ENCODE measurements at places on chromosomes 1 and 21.

- DNase-seq = no peak
Observed at GRCh38 chr1:42956739-42957138, 1.9 kb downstream of the SLC2A1 start.

DNA sequence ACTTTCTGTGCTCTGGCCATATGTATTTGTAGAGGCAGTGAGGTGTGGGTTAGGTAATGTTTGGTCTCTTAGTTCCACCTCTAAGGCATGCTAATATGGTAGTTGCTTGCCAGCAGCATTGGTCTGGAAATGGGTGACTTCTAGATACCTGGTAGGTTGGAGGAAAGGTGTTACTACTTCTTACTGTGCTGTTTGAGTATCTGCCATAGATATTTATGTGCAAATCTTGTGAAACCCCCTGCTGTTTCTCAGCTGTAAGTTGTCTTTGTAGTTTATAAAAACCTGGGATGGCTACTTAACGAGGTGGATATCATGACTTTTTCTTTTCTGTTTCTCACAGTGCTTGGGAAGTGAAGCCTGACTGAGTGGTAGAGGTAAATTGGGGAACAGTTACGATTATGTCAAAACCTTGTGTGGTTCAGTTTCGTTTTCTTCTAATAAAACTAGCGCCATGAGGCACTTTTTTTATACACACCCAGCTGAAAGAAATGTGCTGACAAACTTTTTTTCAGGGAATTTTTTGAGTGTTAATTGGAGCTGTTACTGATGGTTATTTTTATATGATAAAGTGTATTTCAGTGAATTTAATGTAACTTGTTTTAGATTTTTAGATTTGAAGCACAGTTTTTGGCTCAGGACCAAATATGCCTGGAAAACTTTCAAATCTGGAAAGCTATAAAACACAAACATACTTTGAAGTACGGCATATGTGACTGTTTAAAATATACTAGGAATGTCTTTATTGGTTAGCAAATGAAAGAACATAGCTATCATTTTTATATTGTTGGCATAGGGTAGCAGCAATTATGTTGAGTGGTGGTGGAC, 42.1 kb downstream of the CAMSAP2 start:
- DNase-seq = no peak

- no peak for DNase-seq
Observed at GRCh38 chr1:178784131-178784536, 59.1 kb downstream of the RALGPS2 start.

DNA sequence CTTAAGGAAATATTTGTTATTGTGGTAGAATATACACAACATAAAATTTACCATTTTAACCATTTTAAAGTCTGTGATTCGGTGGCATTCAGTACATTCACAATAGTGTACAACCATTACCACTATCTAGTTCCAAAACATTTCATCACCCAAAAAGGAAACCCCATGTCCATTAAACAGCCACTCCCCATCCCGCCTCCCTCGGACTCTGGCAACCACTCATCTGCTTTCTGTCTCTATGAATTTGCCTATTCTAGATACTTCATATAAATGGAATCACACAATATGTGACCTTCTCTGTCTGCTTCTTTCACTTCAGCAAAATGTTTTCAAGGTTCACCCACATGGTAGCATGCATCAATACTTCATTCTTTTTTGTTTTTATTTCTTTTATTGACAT, 51.3 kb downstream of the PTP4A2 start:
- DNase-seq = no peak

DNA sequence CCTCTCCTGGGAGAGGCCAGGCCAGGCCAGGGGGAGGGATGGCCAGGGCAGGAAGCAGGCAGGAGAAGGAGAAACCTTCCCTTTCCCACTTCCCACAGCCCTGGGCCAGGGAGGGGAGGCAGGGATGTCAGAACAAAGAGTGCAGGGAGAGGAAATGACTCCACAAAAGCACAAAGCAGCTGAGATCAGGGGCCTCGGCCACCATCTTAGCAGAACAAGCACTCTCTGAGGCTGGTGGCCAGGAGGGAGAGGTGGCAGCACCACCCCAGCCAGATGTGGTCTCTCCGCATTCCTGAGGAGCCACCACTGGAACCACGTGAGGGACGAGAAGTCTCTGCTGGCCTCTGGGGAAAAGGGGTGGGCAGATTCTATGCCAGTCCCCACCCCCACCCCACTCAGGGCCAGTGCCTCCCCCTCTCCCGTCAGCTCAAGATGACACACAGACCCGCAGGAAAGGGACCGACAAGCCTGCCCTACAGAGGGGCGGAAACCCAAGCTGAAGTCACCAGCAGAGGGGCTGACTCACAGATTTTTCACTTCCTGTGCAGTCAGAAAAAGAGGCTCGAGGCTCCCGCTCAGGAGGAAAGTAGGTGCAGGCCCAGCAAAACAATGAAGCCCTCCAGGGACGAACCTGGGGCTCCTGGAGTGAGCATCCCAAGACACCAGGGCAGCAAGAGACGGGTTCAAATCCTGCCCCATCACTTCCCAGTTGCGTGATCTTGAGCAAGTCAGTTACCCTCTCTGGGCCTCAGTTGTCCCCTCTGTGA, 24.1 kb upstream of the ALDH4A1 start:
- DNase-seq = no peak

- peak; percentile 47 for DNase-seq
Observed at GRCh38 chr1:76764638-76765454, 102.4 kb upstream of the ST6GALNAC5 start.

GRCh38 chr1:92476071-92476631, 10.6 kb downstream of the GFI1 start:
- DNase-seq = no peak

DNA sequence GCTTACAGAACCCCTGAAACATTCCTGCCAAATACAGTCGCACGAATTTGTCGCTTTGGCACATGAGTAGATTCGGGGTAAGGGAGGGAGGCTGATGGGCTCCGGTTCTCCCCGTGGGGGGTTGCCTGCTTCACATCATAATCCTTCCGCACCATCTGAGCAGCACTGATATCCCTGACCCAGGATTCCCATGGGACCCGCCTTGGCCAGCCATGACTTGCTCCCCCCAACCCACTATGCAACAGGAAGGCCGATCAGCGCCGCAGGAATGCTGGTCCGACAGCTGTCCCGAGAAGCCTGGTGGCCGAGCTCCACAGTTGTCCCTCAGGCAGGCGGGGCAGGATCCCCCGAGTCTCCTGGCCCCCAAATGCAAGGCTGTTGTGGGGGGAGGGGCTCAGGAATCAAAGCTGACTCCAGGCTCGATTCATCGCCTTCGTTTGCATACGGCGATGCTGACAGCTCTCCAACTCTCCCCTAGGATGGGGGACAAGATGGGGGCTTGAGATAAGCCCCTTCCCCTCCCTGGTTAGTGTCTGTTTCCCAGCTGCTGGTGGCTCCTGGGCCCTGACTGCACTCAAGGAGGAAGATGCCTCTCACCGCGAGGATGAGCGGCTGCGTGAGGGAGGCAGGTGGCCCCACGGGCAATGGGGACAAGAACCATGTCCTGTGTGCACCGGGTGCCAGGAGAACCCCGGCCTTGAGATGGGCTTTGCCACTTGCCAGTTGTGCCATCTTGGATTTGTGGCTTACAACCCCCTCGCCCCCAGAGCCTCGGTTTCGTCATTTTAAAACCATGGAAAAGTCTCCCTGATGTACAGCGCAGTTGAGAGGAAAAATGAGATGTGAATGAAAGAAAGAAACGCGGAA, 9.3 kb downstream of the DRAXIN start:
- DNase-seq = no peak

- DNase-seq = no peak
Observed at GRCh38 chr21:21019681-21020080, 21.5 kb downstream of the NCAM2 start.

DNA sequence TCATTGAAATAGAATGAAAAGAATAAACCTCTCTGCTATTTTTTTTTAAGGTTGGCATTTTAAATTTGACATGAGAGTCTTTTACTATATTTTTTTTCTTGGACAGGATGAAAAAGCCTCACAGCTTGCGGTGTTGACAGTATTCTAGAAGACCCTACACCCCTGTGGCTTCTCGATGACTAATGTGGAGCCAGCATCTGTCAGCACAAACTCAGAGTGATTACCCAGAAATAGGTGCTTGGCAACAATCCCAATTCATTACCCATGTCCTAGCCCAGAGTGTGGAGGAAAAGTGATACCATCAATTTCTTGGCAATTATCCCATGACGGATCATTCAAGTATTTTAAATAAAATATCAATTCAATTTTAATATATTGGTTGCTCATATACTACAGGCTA, 186.8 kb upstream of the MAP1LC3C start:
- no peak for DNase-seq

- DNase-seq = no peak
Observed at GRCh38 chr1:110053552-110054428, 16.7 kb downstream of the ALX3 start.

- no peak for DNase-seq
Observed at GRCh38 chr1:92571578-92571977, 84.9 kb upstream of the GFI1 start.

- no peak for DNase-seq
Observed at GRCh38 chr1:4362314-4363044, 291.9 kb upstream of the AJAP1 start.

DNA sequence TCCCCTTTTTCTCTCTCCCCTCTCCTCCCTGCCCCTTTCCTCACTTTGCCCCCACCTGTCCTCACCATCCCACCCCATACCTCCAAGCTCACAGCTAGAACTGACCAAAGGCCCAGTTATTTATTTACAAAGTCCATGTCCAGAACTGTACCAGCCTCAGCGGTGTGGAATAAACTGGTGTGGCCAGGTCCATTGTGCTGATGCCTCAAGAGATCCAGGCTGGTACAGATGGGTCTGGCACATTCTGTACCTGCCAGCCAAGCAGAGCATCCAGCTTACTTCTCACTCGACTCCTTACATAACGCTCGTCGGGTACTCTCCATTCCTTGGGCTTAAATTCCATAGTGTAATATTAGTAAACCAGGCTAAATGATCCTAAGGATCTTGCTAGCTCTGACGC, 11.8 kb downstream of the PDZK1IP1 start:
- DNase-seq = no peak

DNA sequence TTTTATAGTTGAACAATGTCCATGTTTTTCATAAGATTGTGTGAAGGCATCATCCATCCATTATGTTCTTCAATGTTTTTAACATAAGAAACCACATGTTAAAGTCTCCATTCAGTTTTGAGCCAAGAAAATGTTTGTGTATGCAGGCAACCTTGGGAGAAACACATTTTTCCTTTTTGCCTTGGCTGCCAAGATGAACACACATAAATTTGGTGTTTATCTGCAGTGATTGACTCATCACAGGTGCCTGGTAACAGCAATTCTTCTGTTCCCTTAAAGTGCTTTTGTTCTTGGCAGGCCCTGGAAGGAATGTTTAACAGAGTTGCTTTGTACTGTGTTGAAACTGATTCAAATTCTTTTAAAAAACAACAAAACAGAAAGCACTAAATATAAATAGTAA, 709.9 kb upstream of the ADGRL4 start:
- no peak for DNase-seq

DNA sequence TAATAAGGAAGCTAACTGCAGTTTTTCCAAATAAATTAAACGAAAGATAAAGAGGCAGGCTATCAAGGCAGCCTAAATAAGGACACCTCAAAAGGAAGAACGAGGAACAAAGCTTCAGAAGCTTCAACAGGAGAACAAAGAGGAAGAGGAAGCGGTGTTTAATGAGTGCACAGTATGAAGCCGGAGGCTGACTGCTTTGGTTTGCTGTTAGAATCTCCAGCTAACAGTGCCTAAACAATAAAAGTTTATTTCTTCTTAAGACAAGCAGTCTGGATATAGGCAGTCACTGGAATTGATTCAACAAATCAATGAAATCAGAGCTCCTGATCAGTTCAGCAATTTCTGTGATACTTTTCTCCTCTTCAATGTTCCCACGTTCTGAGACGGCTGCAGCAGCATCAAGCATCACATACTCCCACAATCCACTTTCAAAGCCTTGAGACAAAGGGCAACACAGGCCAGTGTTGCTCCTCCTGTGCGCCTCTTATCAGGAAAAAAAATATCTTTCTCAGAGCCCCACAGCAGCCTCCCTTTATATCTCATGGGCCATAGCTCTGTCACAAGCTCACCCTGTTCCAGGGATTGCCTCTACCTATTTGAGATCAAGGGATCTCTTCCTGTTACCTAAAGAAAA, 365.6 kb upstream of the ST6GALNAC5 start:
- no peak for DNase-seq

DNA sequence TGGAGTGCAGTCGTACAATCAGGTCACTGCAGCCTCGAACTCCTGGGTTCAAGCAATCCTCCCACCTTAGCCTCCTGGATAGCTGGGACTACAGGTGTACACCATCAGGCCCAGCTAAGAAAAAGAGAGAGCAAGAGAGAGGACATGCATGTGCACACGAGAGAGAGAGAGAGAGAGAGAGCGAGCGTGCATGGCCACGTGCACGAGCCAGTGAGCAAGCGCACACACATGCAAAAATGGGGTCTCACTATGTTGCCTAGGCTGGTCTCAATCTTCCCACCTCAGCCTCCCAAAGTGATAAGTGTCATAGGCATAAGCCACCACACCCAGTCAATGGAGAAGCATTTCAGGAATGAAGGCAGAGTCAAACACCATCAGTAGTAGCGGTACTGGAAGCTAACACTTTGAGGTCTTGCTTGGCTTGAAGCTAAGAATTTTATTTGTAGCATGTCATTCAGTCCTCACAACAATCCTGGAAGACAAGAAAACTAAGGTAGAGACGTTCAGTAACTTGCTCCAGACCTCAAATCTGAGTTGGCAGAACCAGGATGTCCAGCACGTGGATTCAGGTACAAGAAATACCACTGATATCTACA, 14.5 kb downstream of the GNB1 start:
- no peak for DNase-seq

DNA sequence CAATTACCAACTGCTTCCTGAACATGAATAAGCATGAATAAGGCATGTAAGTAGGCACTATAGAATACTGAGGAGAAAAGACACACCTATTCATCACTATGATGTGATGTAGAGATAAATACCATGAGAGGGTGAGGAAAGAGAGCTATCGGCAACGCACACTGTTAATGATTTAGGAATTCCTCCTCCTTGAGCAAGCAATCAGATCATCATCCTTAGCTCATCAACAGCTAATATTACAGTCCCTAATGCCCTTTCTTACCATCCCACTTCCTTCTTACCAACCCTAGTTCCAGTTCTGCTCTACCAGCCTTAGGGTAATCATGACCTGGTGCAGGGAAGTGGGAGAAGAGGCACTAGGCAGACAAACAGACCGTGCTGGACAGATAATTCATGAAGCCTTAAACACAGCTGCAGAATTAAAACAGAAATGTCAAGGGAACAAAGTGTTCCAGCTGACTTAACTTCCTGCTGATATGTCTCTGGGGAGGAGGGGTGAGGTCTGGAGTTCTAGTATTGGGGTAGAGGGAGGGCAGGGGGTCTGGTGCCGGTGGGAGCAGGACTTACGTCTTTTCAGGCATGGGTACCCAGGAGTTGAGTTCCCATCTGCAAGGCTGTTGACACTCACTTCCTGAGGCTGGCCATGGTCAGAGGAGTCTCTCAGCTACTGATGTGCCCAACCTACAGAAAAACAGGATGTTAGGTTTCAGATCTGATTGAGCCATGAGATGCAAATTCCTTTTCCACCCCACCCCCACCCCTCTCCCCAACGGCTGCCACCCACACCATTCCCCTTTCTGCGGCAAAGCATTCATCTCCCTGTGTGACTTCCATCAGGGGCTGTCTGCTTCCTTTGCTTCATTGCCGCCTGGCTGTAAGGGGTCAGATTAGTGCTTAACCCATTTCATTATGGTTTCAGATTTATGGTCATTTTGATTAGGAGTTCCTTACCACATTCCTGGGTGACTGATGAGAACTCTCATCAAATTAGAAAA, 12.6 kb upstream of the RCSD1 start:
- no peak for DNase-seq
